CD4-positive, alpha-beta T cell (primary cell): ENCODE measurements at places on chromosomes 16 and 17. TPM values are rescaled to one million over a fixed set of nuclear protein-coding genes. Genes with fewer than 3 reads are reported as not detected.

- no peak overlapping the region for H3K27ac ChIP-seq
- peaks cover 3% of the 10 kb centered on the region for H3K36me3 ChIP-seq
- no peak overlapping the region for H3K4me3 ChIP-seq
These were observed 4.1 kb upstream of the TMEM11 start for GRCh38 chr17:21218101-21218500.

- peaks cover 2% of the 10 kb centered on the region for H3K27me3 ChIP-seq
- DNase-seq: no peak
- no peaks in the 10 kb centered on the region for H3K36me3 ChIP-seq
These were observed 16.8 kb downstream of the PIRT start for GRCh38 chr17:10821054-10821453.

DNA sequence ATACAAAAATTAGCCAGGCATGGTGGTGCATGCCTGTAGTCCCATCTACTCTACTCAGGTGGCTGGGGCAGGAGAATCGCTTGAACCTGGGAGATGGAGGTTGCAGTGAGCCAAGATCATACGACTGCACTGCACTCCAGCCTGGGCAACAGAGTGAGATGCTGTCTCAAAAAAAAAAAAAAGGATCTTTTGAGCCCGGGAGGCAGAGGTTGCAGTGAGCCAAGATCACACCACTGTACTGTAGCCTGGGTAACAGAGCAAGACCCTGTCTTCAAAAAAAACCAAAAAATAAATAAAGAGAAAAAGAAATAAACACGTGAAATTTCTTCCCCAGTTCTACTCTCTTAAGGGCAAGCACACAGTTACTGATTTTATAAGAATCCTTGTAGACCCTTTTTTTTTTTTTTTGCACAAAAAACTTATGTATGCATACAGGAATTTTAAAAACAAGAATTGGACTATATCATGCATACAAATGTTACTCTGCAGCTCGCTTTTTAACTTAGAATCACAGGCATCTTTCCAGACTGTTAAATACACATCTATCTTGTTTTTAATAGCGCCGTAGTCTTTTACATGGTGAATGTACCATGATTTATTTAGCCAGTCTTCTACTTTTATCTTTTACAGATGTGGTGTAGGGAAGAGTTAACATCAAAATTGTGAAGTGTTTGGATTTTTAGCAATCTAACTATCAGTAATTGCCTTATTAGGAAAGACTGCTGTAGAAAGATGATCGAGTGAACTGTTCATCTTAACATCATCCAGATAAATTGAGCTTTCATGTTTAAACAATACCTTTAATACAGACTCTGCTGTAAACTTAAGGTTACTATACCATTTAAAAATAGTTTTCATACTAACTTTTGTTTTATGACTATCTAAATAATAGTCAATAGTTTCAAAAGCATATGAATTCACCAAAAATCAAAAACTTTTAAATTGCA lies 14.6 kb downstream of the CDH3 start:
- H3K27me3 ChIP-seq: peaks cover 5% of the 10 kb centered on the region
- no peaks in the 10 kb centered on the region for H3K4me1 ChIP-seq
- H3K27ac ChIP-seq: no peak overlapping the region

- no peaks in the 10 kb centered on the region for H3K27me3 ChIP-seq
- peaks cover 60% of the 10 kb centered on the region for H3K36me3 ChIP-seq
- no peaks in the 10 kb centered on the region for H3K4me1 ChIP-seq
- no peak overlapping the region for H3K27ac ChIP-seq
These were observed 24.6 kb upstream of the FAAP100 start for GRCh38 chr17:81576621-81577277.

DNA sequence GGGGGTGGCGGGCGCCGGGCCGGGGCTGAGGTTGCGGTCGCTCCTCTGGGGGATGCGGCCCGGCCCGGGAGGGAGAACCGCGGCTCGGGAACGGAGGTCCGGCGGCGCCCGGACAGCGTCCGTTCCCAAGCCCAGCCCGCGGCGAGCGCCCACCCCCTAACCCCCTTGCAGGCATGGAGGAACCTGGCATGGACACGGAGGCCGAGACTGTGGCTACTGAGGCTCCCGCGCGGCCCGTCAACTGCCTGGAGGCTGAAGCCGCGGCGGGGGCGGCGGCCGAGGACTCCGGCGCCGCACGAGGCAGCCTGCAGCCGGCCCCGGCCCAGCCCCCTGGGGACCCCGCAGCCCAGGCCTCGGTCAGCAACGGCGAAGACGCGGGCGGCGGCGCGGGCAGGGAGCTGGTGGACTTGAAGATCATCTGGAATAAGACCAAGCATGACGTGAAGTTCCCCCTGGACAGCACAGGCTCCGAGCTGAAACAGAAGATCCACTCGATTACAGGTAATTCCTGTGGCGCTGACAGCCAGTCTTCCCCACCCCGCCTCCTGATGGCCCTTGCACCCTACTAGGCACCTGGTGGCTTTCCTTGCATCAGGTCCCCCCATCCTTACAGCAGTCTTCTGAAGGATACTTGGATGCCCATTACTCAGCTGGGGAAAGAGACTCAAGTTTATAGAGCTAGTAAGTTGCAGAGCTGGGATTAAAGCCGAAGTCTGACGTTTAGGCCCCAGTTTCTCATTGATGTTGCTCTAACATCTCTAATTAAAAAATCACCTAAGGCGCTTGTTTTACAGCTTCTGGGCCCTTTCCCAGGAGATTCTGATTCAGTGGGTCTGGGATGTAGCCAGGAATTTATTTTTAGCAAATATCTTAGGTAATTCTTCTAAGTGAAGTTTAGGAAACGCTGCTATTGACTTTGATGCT lies 514 bp downstream of the UBFD1 start:
- H3K27ac ChIP-seq: peak overlapping the region; percentile 41
- peak overlapping the region; percentile 92 for H3K4me3 ChIP-seq
- peak; percentile 9 for DNase-seq
- peaks cover 38% of the 10 kb centered on the region for H3K36me3 ChIP-seq
- H3K27me3 ChIP-seq: no peaks in the 10 kb centered on the region

The TLCD2 gene
- 0.19 TPM for total RNA-seq

- DNase-seq: no peak
- H3K27me3 ChIP-seq: no peaks in the 10 kb centered on the region
- H3K27ac ChIP-seq: peak overlapping the region; percentile 58
- H3K4me1 ChIP-seq: peaks cover 31% of the 10 kb centered on the region
- no peaks in the 10 kb centered on the region for H3K36me3 ChIP-seq
These were observed 28.8 kb upstream of the ST6GALNAC1 start for GRCh38 chr17:76672270-76672851.

- no peak overlapping the region for H3K4me3 ChIP-seq
- H3K36me3 ChIP-seq: no peaks in the 10 kb centered on the region
- peaks cover 20% of the 10 kb centered on the region for H3K4me1 ChIP-seq
These were observed 112.5 kb downstream of the SOCS1 start for GRCh38 chr16:11143372-11144035.

DNA sequence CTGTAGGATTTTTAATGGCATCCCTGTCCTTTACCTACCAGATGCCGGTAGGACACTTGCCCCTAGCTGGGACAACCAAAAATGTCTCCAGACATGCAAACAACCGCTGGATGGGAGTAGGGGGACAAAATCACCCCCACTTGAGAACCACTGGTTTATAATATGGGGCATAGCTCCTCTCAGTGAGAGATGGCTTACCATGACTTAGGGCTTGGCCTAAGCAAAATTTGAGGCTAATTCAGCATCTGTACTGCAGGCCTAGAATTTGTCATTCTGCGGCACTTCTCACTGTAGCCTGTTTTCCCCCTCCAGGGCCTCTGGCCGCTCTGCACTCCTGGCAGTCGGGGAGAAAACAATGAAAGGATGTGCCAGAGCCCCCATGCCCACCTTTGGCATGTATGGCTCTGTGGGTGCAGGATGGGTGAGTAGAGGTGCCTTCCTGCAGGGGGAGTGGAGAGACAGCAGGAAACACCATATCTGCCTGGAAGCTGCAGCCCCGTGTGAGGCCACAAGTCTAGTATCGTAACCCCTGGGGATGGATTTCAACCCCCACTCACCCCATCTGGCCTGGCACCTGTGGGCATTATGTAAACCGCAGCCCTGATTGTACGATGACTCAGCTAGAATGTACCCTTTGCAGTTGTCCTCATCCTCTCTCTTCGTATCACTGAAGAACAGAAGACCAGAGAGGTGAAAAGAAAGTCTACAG lies 268.1 kb downstream of the SOX9 start:
- H3K27me3 ChIP-seq: no peaks in the 10 kb centered on the region
- H3K27ac ChIP-seq: no peak overlapping the region
- no peak overlapping the region for H3K4me3 ChIP-seq
- no peaks in the 10 kb centered on the region for H3K36me3 ChIP-seq
- no peaks in the 10 kb centered on the region for H3K4me1 ChIP-seq

- H3K36me3 ChIP-seq: no peaks in the 10 kb centered on the region
These were observed 253.1 kb upstream of the DYNLRB2 start for GRCh38 chr16:80287674-80288073.

DNA sequence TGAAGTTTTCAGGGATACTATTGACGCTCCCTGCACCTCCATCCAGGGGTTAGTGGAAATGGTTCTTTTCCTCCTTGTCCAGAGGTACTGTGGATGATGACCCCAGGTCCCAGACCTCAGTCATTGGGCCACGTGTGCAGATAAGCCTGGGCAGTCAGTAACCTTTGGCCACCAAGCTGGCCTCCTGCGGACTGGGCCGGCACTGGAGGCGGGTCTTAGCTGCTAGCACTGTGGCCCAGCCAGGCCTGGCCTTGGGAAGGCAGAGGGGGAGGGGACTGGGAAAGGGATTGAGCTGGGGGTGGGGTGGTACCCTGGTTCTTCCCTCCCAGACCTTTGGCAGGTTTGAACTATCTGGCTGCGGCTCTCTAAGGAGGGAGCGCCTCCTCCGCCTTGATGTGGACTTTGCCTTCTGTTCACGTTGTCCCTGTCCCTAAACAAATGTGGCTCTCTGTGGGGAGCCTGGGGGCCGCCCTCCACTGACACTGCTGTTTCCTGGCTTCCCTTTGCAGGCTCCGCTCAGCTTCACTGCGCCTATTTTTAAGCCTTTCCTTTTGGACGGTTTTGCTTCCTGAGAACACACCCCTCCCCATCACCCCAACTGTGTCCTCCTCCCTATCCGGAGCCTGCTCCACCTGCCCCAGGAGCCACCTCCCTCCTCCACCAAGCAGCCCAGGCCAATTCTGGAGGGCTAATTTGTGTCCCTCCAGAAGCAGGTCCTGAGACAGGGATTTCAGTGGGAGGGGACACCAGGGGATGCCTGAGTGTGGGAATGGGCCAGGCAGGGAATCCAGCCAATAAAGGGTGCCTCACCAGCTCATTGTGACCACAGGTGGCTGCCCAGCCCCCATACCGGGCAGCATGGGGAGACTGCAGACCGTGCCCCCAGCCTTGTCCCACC lies 251.9 kb downstream of the SEC14L1 start:
- no peaks in the 10 kb centered on the region for H3K27me3 ChIP-seq
- DNase-seq: no peak
- peaks cover 12% of the 10 kb centered on the region for H3K36me3 ChIP-seq
- H3K4me3 ChIP-seq: peak overlapping the region; percentile 19
- H3K4me1 ChIP-seq: peaks cover 91% of the 10 kb centered on the region

GRCh38 chr16:26464576-26465266 lies 602.0 kb upstream of the C16orf82 start:
- no peak overlapping the region for H3K4me3 ChIP-seq
- no peak overlapping the region for H3K27ac ChIP-seq
- DNase-seq: no peak
- H3K36me3 ChIP-seq: no peaks in the 10 kb centered on the region
- H3K27me3 ChIP-seq: peaks cover 2% of the 10 kb centered on the region

The ACSM2A gene
- not detected for total RNA-seq

The PMP22 gene
- not detected for total RNA-seq

- no peaks in the 10 kb centered on the region for H3K27me3 ChIP-seq
- H3K4me1 ChIP-seq: peaks cover 11% of the 10 kb centered on the region
- no peak for DNase-seq
- H3K27ac ChIP-seq: no peak overlapping the region
These were observed 38.9 kb downstream of the MRTFB start for GRCh38 chr16:14109782-14110727.

The GDPD3 gene
- 5.2 TPM for total RNA-seq

DNA sequence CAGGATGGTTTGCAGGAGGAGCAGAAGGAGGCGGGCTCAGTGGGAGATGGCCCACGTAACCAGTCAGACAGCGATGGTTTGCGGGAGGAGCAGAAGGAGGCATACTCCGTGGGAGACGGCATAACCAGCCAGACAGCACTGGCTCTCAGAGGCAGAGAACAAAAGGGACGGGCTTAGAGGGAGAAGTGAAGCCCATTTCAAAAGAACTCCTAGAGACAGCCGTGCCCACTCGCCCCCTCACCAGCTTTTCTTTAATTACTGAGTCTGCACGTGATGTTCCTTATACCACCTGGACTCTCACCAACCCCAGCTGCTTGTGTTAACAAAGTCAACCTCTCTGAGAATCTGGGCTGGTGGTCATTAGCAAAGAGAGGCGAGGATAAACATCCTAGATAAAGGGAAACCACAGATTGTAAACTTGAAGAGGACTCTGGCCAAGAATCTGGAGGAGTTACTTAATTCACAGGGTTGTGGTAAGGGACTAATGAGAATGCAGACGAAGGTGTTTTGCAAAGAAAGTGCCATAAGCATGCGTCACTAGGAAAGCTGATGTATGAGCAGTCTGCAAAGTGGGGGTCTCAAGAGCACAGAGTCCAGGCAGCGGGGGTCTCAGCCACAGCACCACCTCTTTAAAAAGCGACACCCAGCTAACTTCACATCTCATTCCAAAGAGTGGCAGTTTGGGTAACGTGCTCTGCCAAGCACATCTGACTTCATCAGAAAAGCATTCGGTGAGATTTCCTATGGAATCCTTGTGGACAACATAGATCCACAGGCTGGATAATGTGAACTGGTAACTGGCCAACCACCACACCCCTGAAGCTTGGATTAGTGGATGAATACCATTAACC lies 51.7 kb downstream of the NXN start:
- H3K4me3 ChIP-seq: no peak overlapping the region
- H3K36me3 ChIP-seq: no peaks in the 10 kb centered on the region
- no peak for DNase-seq
- no peak overlapping the region for H3K27ac ChIP-seq

DNA sequence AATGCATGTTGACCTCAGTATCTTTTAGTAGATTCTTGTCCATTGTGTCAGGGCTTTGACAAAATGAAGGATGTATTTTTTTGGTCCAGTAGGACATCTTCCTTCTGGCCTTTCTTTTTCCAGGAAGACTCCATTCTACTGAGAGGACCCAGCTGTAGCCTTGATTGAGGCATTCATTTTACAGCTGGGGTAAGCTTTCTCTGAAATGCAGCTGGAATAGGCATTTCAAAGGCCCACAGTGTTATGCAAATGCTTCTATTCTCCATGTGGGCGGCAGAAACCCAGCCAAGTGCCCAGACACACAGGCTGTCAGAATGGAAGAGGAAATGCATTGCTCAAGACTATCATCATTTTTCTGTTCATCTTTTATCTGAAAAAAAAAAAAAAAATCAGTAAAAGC lies 629.0 kb upstream of the CDH8 start:
- no peaks in the 10 kb centered on the region for H3K36me3 ChIP-seq
- H3K27ac ChIP-seq: no peak overlapping the region
- no peaks in the 10 kb centered on the region for H3K4me1 ChIP-seq
- H3K27me3 ChIP-seq: no peaks in the 10 kb centered on the region

The GSDMA gene
- not detected for total RNA-seq

DNA sequence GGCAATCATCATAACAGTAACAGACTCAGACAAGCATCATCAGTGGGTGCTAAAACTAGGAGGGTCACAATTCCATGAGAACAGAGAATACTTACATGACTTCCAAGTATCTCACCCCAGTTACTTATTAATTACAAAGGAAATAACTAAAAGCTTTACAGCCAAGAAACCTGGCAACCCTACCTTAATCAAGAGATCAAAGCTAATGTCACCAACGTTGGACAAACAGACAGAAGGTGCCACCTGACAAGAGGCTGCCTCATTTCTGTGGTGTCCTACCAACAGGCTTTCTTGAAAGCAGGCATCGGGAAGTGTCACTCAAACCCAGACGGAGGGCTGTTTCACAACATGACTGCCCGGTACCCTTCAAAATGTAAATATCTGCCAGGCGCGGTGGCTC lies 84.6 kb downstream of the RMI2 start:
- no peaks in the 10 kb centered on the region for H3K4me1 ChIP-seq
- no peak overlapping the region for H3K27ac ChIP-seq
- H3K27me3 ChIP-seq: no peaks in the 10 kb centered on the region
- no peak for DNase-seq

The CD300H gene
- not detected for total RNA-seq

The CHST5 gene
- total RNA-seq: not detected
